Lower lobe of right lung (tissue), 2 donors: ENCODE measurements at places on chromosomes 1 and 21. TPM values are rescaled to one million over a fixed set of nuclear protein-coding genes. Genes with fewer than 3 reads are reported as not detected.

DNA sequence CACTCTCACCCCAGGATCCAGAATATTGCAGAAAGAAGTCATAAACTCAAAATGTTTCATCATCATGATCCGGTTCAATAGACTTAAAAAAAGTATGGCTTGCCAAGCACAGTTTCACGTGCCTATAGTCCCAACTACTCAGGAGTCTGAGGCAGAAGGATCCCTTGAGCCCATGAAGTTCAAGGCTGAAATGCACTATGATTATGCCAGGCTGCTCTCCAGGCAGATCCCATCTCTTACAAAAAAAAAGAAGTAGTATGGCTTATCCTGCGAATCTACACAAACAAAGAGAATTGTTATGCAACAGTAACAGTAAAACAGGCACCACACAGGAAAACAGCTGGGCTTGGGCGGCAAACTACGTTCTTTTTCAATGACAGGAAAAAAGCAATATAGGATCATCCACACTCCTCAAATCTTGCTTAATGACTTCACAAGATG lies 76.2 kb downstream of the EIF4G3 start:
- no peak for DNase-seq

DNA sequence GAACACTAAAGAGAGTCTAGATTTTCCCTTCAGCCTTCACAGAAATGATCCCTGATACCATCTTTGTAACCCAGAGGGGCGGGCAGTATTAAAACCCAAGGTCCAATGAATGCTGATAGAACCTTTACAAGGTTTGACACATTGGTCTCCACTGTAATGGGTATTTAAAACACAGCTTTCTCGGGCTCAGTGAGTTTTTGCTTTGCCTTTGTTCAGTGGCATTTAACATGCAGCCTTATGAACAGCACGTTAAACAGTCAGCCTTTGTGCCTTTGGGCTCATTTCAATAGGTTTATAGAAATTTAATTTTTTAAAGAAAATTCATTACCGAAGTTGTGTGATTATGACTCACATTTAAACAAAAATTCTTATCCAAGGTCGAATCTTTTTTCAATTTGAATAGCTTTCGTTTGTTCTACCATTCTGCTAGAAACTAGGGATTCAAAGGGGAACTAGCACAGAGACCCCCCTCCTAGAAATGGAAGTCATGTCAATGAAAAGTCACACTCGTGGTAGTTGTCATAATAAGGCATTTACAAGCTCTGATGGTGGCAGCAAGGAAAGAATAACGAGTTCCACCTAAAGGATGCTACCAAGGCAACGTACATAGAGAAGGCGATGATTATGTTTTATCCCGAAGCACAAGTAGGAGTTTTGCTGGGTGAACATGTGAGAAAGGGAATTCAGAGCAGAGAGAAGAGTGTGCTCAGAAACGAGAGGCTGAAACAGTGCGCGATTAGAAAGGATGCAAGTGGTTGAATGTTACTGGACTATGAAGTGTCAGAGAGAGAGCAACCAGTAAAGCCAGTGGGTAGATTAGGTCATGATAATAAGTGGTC lies 66.2 kb downstream of the SGIP1 start:
- DNase-seq, result no peak

- DNase-seq, result no peak
These were observed 113.1 kb downstream of the PCP4 start for GRCh38 chr21:39980241-39980820.

Gene LRRC71
- total RNA-seq, result 5.3 TPM

DNA sequence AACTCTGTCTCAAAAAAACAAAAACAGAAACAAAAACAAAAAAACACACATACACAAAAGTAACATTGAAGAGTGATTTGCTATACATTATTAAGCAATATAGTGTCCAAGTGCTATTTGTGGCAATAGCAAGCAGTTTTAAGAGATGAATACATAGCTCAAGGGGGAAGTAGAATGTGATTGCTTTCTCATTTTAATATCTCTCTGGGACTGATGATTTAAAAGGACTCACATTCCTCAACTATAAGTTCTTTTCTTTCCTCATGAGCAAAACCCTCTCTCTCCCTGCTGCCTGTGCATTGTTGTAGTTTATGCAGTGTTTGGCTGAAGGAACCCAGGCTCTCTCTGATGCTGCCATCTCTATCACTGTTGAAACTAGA lies 47.0 kb upstream of the CSF1 start:
- no peak for DNase-seq

Gene SPATA17
- 4.0 TPM for total RNA-seq

Gene PGBD5
- 2.3 TPM for total RNA-seq

- no peak for DNase-seq
These were observed 310.5 kb downstream of the PTGER3 start for GRCh38 chr1:70737125-70737524.

Gene CRYAA
- not detected for total RNA-seq

- no peak for DNase-seq
These were observed 4.1 kb upstream of the ACTA1 start for GRCh38 chr1:229438021-229438420.

DNA sequence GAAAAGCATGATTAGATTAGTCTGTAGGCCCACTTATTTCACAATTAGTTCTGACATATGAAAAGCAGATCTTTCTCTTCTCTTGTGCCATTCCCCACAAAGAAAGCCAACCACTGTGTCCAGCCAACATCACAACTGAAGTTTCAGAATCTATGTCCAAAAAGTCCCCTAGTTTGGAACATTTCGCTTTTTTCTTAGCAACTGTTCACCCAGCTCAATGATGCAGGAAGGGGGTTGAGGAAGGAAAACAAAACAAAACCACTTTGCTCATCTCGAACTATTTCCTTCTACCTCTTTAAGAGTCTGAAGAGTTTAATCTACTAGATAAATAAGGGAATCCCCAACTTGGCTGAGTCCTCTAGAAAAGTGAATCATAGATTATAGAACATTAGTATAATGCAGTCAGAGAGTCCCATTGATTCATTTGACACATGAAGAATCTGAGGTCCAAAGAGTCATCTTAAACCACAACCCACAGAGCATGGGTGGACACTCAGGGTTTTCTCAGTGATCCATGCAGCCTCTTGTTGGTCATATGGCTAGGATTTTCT lies 159.3 kb upstream of the SGIP1 start:
- DNase-seq, result no peak

DNA sequence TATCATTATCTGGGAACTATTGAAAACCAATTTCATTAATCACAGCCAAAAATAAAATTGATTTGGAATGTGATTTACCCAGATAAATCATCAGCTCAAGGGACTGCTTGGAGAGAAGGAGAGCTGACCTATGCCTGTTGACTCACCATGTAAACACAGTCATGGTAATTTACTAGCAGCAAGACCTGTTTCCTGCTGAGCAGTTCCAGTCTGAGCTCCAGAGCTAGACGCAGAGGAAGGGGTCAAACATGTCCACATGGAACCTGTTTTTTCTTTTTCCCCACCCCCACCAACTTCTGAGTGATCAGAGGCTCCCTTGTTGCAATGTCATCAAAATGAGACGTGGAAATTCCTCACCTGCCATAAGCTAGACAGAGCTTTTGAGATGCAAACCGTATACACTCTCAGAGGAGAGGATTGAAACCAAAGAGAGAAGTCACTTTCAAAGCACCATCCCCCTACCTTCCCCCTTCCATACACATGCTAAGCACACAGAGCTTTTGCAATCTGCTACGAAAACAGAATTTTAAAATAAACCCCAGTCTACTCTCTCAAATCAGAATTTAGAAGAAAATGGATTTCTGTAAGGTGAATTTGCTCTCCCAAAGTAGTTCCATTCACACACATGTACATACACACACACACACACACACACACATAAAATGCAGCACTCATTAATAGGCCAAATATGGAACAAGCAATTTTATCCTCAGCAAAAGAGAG lies 55.9 kb upstream of the PTGFRN start:
- no peak for DNase-seq

GRCh38 chr21:34022627-34023335 lies 50.6 kb upstream of the MRPS6 start:
- DNase-seq, result peak; percentile 51

Gene FOXD3
- not detected for total RNA-seq

GRCh38 chr1:60487565-60488345 lies 414.2 kb upstream of the C1orf87 start:
- no peak for DNase-seq

DNA sequence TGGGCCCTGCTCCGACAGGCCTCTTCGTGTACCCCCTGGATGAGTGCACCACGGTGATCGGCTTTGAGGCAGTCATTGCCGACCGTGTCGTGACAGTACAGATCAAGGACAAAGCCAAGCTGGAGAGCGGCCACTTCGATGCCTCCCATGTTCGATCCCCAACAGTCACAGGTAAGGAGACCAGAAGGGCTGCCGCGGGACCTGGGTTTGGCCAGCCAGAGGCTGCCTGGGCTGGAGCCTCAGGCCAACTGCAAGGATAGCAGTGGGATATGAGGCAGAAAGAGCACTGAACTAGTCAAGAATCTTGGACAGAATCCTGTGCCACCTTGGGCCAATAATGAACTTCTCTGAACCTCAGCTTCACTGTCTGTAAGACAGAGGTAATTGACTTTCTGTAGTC lies 22.1 kb downstream of the VWA5B1 start:
- no peak for DNase-seq

- no peak for DNase-seq
These were observed 599 bp upstream of the TMEM240 start for GRCh38 chr1:1540818-1541628.

Gene C1orf167
- 2.2 TPM for total RNA-seq
